ENCODE measurements at places on chromosomes 1 and 21. TPM values are rescaled to one million over a fixed set of nuclear protein-coding genes. Genes with fewer than 3 reads are reported as not detected.
A peak's percentile ranks its signal among the peaks of the same experiment; 100 is the strongest.

GRCh38 chr1:67683316-67683715 lies 1.7 kb upstream of the GADD45A start:
- ATAC-seq = no peak

DNA sequence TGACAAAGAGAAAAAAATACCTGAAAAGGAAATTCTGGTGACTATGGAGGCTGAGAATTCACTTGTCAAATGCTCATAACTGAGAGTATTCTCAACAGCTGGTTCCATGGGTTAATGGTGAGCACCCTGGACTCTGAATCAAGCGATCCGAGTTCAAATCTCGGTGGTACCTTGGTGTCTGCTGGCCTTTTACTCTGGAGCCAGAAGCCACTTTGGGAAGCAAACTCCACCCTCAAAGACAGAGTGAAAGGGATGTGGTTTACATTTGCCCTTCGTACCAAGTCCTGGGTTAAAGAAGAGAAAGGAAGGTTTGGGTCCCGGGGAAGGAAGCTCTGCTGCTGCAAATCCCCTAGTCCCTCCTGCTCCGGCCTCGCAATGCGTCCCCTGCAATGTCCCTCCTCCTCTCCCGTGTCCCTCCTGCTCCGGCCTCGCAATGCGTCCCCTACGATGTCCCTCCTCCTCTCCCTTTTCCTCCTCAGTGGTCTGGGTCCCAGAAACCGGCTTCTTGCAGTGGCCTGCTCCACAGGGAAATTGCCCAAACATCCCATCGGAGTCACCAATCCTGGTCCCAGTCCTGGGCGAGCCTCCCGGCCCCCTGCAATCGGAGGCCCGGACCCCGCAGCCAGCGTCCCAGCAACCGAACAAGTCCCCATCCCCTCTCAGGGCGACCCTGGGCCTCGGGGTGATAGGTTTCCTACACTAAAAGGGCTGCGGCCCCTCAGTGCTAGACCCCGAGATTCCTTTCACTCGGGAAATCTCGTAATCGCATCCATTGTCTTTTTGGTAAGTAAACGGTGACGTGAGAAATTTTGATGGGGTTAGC lies 129.4 kb downstream of the PPIAL4G start:
- ATAC-seq = peak; percentile 72

Gene MPL
- total RNA-seq = 0.48 TPM

DNA sequence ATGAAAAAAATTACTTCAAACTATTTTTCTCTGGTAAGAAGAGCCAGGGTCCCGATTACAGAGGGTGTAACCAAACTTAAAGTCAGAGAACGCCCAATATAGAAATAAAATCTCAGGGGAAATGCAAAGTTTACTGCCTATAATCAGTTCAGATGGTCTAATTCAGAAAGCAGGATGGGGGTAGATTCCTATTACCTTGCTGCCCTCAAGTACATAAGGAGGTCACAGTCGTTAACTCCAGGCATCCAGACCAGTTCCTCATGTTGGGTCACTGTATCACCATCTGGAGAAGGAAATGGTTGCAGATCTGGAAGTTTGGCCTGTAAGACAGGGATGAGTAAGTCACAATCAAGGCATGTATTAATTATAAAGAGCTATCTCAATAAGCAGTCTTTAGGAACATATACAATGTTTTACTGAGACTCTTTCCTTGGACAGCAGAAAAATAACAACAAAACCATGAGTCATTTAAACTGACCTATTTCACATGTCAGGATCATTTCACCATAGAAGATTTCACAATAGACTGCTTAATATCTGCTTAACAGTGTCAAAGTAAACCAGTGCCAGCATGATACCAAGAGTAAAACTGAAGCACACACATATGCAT lies 179.4 kb downstream of the SLC45A1 start:
- ATAC-seq = peak; percentile 77

Gene KRTAP8-1
- total RNA-seq = not detected

Gene FCMR
- total RNA-seq = 2.9 TPM

DNA sequence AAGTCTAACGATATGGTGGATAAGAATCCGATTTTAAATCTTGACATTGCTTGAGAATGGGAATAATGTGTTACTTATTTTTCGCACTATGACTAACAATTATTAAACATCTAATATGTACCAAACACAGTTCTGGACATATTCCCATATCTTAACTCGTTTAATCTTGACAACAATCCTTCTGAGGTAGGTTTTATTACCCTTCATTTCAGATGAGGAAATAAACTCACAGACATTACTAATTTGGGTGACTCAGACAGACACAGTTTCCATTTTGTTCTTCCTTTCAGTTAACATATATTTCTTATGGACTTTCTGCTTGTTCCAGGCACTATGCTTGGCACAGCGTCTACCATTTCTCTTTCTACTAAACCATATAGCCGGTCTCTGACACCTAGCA lies 244.8 kb downstream of the SMYD3 start:
- ATAC-seq = no peak

Gene CHIA
- total RNA-seq = not detected

DNA sequence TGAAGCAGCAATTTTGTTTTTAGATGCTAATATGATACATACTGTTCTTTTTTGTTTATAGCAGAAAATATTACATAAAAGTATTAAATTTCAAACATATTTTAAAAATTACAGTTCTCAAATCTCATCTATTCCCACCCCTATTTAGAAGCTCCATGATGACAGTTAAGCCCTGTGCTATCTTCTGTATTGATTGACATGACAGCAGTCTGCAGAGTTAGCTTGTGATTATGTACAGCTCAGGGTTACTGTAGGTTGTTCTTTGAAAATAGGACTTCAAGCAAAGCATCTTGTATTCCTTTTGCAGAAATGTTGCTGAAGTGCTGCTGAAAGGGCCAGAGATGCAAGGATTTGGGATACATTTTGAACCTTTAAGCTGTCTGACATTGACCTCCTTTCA lies 8.2 kb downstream of the GPSM2 start:
- ATAC-seq = no peak

- no peak for ATAC-seq
Measured at GRCh38 chr1:56977910-56978309, 12.1 kb upstream of the C8B start.

- no peak for ATAC-seq
Measured at GRCh38 chr1:46315669-46316403, 12.3 kb downstream of the UQCRH start.

DNA sequence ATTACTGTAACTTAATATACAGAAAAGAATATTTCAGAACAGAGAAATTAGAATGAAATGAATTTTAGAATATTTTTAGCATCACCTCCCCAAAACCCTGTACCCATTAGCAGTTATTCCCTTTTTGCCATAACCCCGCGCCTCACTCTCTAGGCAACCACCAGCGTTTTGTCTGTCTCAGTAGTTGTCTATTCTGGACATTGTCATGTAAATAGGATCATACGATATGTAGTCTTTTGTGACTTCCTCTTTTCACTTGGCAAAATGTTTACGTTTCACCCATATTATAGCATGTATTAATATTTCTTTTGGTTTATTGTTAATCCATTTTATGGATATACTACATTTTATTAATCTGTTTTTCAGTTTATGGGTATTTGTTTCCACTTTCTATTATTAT lies 24.9 kb downstream of the SOAT1 start:
- ATAC-seq = no peak

Gene NTMT2
- total RNA-seq = not detected

Gene C8B
- total RNA-seq = not detected

DNA sequence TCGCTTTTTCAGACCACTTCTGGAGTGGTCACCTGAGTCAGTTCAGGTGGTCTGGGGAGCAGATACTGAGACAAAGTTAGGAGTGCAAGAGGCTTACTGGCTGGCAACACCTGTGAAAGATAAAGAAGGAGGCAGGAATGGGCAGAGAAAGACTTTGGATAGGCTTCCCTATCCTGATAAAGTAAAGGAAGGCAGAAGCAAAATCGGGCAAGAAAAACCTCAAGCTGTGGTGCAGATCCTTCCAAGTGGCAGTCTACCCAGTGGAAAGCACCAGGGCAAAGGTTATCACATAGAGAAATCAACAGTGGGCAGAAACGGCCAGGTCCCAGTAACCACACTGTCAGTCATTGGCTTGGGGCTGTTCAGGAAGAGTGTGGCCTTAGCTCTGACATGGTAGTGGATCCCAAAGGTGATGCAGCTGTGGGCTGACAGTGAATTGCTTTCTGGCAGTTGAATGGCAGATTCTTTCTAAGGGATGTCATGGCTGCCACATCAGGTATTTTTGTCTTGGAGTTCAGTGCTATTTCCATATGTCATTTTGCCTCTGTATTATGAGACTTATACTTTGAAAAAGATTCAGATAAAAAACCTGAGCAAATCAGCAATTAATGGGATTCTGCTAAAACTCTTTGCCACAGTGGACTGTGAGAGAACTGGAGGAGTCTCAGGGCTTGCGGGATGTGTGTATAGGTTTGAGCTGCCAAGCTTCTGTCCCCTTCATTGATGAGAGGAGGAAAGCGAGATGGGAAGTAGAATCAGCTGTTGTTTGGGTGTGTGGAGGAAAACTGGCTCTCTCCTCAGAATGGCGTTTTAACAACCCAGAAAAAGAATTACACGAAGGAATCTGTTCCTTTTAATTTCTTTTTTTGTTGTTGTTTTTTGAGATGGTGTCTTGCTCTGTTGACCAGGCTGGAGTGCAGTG lies 8.1 kb upstream of the CGN start:
- ATAC-seq = no peak

Gene PLA2G4A
- 8.4 TPM for total RNA-seq

DNA sequence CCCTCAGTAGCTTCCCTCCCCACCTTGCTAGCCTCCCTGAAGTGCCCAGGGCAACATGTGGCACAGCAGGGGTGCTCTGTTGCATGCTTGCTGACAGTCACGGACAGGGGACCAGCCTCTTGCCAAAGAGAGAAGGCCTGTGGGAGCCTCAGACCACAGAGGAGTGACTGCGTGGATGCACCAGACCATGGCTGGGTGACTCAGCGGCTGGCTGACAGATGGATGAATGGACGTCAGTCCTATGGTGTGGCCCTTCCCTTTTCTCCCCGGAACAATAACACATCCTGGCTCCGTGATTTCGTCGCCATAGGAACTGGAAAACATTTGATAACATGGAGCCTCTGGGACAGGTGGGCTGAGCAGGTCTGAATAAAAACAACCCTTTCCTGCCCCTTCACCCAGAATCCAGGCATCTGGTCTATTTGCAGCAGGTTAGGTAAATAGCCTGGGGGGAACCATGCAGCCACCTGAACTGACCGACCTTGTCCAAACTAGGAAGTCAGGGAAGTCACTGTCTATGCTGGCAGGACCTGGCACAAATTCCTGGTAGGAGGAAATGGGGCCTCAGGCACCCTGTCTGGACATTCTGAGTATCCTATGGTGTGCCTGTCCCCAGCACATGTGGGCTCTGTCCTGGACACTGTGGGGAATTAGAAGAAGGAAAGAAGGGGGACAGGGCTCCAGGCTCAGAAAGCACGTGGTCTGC lies 53.3 kb downstream of the NENF start:
- ATAC-seq = peak; percentile 92

Gene CYP4A22
- not detected for total RNA-seq

DNA sequence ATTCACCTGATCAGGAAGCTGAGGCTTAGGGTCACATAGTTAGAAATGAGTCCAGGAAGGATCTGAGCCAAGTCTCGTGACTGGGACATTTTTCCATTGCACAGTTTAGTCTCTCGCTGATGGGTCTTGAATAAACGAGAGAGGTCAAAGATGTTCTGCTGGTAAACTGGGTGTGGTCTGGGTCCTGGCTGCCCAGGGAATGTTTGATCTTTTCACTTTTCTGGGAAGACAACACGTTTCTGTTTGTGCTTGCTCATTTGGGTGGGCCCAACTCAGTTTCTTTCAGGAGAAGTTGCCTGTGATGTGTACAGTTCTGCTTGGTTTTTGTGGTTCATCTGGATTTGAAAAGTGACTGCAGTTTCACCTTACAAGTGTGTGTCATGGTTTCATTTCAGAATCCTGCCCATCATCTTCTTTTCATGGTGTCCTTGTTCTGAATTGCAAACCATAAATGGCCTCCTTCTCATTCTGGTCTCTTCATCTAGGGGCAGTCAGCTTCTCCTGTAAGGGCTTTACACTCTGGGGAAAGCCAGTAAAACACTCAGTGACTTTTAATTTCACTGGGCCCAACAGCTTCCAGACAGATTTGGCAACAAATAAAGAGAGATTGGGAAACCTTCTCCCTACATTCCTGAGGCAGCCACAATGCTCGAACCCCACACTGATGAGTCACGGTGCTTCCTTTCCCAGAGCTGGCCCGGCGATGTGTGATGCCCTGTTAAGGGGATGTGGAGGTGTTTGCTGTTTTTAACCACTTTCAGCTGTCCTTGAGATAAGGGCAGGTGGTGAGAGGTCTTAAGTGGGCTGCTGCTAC lies 7.2 kb upstream of the TACSTD2 start:
- ATAC-seq = peak; percentile 80

Gene TFF3
- total RNA-seq = 2.3 TPM

DNA sequence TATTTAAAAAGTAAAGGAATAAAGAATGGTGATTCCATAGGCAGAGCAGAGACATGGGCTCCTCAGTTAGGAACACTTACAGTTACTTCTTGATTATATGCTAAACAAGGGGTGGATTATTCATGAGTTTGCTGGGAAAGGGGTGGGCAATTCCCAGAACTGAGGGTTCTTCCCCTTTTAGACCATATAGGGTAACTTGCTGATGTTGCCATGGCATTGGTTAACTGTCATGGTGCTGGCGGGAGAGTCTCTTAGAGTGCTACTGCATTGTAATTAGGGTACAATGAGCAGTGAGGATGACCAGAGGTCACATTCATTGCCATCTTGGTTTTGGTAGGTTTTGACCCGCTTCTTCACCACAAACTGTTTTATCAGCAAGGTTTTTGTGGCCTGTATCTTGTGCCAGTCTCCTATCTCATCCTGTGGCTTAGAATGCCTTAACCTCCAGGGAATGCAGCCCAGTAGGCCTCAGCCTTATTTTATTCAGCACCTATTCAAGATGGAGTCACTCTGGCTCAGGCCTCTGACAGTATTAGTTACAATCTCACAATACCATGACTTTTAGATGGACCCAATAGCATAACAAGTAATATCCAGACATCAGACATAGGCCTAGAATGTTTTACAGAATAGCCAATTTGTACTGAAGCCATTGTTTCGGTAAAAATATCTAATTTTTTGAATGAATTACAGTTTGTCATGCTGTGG lies 106.8 kb downstream of the ZBTB18 start:
- no peak for ATAC-seq

DNA sequence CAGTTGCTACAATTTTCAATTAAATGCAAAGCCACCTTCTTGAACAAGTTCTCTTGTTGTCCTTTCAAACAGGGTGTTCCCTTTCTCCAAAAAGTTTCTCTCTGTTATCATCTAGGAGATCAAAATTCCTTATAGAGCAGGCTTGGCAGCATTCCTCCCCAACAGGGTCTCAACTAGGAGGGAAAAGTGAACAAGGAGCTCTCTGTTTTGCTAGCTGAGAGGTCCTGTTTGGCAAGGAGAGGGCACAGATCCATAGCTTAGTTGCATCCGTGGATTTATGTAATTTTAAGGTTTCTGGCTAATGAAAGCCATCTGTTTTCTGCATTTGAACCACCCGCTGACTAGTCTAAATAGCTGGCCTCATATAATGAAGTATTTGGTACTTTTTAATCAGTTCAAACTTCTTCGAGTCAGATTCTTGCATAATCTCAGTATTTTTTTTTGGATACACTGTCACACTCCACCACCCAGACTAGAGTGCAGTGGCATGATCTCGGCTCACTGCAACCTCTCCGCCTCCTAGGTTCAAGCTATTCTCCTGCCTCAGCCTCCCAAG lies 54.0 kb downstream of the APP start:
- no peak for ATAC-seq
